ENCODE measurements at places on chromosomes 4 and X. TPM values are rescaled to one million over a fixed set of nuclear protein-coding genes. Genes with fewer than 3 reads are reported as not detected.

The DMRTC1 gene
- 0.29 TPM for polyA plus RNA-seq

- no peak for DNase-seq
Observed at GRCh38 chr4:7073526-7074390, 5.9 kb upstream of the GRPEL1 start.

The ZBTB49 gene
- 10.2 TPM for polyA plus RNA-seq

DNA sequence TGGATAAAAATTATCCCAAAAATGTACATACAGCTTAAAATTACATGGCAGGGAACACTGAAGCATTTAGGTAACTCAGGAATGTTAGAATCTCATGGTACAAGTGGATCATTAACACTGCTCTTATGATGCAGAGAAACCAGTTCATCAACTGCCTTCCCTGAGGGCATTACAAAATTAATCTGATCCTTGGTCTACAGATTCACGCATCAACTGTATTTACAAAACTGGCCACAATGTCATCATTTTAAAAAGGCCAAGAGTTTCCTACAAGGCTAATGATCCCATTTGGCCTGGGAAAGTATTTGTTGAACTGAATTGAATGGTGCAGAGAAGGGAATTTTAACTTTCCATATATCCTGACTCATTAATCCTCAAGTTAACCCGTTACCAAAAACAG, 84.6 kb downstream of the TSPAN5 start:
- peak; percentile 47 for DNase-seq

- no peak for DNase-seq
Observed at GRCh38 chr4:6478546-6479220, 6.3 kb upstream of the PPP2R2C start.

- no peak for DNase-seq
Observed at GRCh38 chr4:168713253-168713652, 216.4 kb downstream of the PALLD start.

- no peak for DNase-seq
Observed at GRCh38 chrX:40152173-40152711, 54.5 kb upstream of the BCOR start.

The MAP9 gene
- 32.2 TPM for polyA plus RNA-seq

DNA sequence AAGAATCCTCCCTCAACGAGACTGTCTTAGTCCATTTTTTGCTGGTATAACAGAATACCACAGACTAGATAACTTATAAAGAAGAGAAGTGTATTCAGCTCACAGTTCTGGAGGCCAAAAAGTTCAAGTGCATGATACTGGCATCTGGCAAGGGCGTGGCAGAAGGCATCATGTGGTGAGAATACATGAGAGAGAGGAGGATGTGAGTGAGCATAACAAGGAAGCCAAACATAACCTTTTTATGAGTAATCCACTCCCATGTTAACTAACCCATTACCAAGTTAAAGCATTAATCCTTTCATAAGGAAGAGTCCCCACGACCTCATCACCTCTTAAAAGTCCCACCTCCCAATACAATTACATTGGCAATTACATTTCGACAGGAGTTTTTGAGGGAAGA, 504.6 kb downstream of the IQCM start:
- DNase-seq, result no peak

- no peak for DNase-seq
Observed at GRCh38 chr4:154455111-154455510, 36.5 kb downstream of the DCHS2 start.

DNA sequence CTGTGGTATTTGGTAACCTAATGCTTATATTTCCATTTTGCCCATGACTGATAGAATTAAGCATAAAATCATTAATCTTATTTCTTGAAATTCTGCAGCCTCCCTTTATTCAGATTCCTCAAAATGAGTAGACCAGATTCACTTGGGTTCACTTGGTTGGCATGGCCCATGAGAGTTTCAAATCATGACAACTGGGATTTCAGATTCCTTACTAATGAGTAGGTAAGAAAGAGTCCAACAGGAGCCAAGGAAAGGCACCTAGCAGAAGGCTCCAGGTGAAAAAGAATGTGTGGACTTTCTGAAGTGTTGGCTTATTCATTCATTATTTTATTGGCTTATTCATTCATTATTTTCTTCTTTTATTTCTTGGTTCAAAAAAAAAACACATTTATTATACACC, 27.2 kb upstream of the GATB start:
- no peak for DNase-seq

GRCh38 chrX:70231666-70232065, 2.8 kb upstream of the AWAT1 start:
- DNase-seq, result no peak

The ADH1C gene
- 153 TPM for polyA plus RNA-seq
